Heart left ventricle (tissue), 16 donors: ENCODE measurements at places on chromosomes 1 and 21. TPM values are rescaled to one million over a fixed set of nuclear protein-coding genes. Genes with fewer than 3 reads are reported as not detected.

The SPRR4 gene
- total RNA-seq: not detected

The BSND gene
- not detected for total RNA-seq

The ASPM gene
- 0.19 TPM for total RNA-seq

The DENND2C gene
- 4.1 TPM for total RNA-seq

The MRPS15 gene
- 110 TPM for total RNA-seq

The TACSTD2 gene
- not detected for total RNA-seq

GRCh38 chr21:46194374-46195334 lies 10.4 kb upstream of the SPATC1L start:
- H3K4me3 ChIP-seq: no peak overlapping the region
- H3K27me3 ChIP-seq: no peaks in the 10 kb centered on the region
- H3K27ac ChIP-seq: no peak overlapping the region

- no peaks in the 10 kb centered on the region for H3K4me1 ChIP-seq
- H3K27ac ChIP-seq: no peak overlapping the region
- no peaks in the 10 kb centered on the region for H3K36me3 ChIP-seq
- no peaks in the 10 kb centered on the region for H3K27me3 ChIP-seq
- H3K4me3 ChIP-seq: no peak overlapping the region
- peak; percentile 20 for DNase-seq
Observed at GRCh38 chr21:31335957-31336738, 7.9 kb downstream of the TIAM1 start.

DNA sequence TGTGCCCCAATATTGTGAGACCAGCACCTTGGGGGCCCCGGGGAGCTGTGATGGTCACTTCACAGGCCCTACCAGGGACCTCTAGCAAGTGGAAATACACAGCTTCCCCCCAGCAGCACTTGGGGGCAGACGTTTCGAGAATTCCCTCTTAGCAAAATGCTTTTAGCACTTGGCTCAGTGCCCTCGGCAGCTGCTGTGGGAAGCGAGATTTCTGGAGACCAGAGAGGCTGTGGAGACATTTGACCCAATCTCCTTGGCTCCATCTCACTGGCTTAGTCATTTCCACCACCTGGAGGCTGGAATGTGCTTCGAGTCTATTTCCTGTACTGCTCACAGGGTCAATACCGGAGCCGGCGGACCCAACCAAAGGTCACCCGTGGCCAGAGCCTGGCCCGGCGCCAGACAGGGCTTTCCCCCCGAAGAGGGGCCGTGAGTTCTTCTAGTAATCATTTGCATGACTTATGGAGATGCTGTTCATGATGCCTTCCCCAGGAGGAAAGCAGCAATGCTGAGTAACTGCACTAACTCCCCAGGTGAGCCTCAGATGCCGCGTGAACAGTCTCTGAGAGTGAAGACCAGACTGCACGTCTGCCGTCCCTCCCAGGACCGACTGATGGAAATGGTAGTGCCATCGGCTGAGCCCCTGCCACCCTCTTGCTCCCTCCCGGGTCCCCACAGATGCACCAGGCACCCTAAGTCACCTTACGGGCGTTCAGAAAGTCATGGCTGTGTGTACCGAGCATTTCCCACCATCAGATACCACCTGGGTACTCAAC lies 4.4 kb upstream of the C2CD2 start:
- peak; percentile 85 for DNase-seq
- no peaks in the 10 kb centered on the region for H3K27me3 ChIP-seq
- H3K4me3 ChIP-seq: no peak overlapping the region
- H3K36me3 ChIP-seq: no peaks in the 10 kb centered on the region

DNA sequence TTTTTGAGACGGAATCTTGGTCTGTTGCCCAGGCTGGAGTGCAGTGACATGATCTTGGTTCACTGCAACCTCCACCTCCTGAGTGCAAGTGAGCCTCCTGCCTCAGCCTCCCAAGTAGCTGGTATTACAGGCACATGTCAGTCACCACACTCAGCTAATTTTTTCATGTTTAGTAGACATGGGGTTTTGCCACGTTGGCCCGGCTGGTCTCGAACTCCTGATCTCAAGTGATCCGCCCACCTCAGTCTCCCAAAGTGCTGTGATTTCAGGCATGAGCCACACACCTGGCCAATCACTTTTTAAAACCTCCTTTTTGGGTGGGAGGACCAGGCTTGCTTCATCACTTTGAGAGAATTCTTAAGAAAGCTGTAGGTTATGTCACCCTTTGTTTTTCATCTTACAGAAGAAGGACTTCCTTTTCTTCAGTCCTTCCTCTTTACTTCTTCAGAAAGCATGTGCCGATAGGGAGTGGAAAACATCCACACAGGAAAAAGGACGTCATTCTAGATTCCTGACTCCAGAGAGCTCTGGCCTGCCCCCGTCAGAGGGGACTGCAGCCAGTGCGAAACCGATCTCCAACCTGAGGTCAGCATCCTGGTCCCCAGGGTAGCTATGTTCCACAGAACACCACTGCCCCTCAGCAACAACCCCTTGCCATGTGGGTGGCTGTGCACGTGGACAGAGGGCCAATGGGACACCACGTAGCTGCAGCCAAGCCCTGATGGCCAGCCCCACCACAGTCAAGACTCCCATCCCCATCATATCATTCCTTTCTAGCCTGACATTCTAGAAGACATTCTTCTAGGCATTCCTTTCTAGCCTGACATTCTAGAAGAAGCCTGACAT lies 21.9 kb downstream of the NCF2 start:
- no peaks in the 10 kb centered on the region for H3K4me1 ChIP-seq
- DNase-seq: peak; percentile 58
- no peaks in the 10 kb centered on the region for H3K27me3 ChIP-seq
- no peak overlapping the region for H3K27ac ChIP-seq
- H3K36me3 ChIP-seq: no peaks in the 10 kb centered on the region
- no peak overlapping the region for H3K4me3 ChIP-seq

- H3K27me3 ChIP-seq: no peaks in the 10 kb centered on the region
- H3K4me3 ChIP-seq: peak within 1 kb of the TSS; percentile 94
- H3K36me3 ChIP-seq: no peaks in the 10 kb centered on the region
- DNase-seq: peak; percentile 58
- H3K4me1 ChIP-seq: peaks cover 4% of the 10 kb centered on the region
- peak within 1 kb of the TSS; percentile 88 for H3K27ac ChIP-seq
Observed at GRCh38 chr1:229342656-229343569, at the start of gene CCSAP. Gene CCSAP (minus strand): TSS chr1:229343047. CDS start chr1:229342465, 582 bp downstream.

GRCh38 chr1:21906173-21907078 lies 30.7 kb downstream of the HSPG2 start:
- peaks cover 100% of the 10 kb centered on the region for H3K4me1 ChIP-seq
- peak; percentile 89 for DNase-seq
- H3K36me3 ChIP-seq: peaks cover 7% of the 10 kb centered on the region
- H3K27ac ChIP-seq: peak overlapping the region; percentile 90

- H3K27me3 ChIP-seq: no peaks in the 10 kb centered on the region
- H3K4me3 ChIP-seq: peak overlapping the region; percentile 5
- no peak for DNase-seq
- no peaks in the 10 kb centered on the region for H3K4me1 ChIP-seq
- no peaks in the 10 kb centered on the region for H3K36me3 ChIP-seq
Observed at GRCh38 chr1:174938281-174939007, 61.3 kb upstream of the CACYBP start.

- H3K4me1 ChIP-seq: peaks cover 28% of the 10 kb centered on the region
- no peak overlapping the region for H3K4me3 ChIP-seq
- H3K27me3 ChIP-seq: no peaks in the 10 kb centered on the region
- DNase-seq: peak; percentile 81
- peak overlapping the region; percentile 78 for H3K27ac ChIP-seq
Observed at GRCh38 chr1:85330711-85331290, 54.4 kb upstream of the BCL10 start.

- H3K36me3 ChIP-seq: no peaks in the 10 kb centered on the region
- no peak overlapping the region for H3K27ac ChIP-seq
- H3K4me1 ChIP-seq: no peaks in the 10 kb centered on the region
Observed at GRCh38 chr1:83741770-83742169, 257.2 kb downstream of the TTLL7 start.
